NCI-H1436 treated with DMSO at 0.1 percent for 48 hours (cell line): ENCODE measurements at places on chromosomes 11 and 22.

DNA sequence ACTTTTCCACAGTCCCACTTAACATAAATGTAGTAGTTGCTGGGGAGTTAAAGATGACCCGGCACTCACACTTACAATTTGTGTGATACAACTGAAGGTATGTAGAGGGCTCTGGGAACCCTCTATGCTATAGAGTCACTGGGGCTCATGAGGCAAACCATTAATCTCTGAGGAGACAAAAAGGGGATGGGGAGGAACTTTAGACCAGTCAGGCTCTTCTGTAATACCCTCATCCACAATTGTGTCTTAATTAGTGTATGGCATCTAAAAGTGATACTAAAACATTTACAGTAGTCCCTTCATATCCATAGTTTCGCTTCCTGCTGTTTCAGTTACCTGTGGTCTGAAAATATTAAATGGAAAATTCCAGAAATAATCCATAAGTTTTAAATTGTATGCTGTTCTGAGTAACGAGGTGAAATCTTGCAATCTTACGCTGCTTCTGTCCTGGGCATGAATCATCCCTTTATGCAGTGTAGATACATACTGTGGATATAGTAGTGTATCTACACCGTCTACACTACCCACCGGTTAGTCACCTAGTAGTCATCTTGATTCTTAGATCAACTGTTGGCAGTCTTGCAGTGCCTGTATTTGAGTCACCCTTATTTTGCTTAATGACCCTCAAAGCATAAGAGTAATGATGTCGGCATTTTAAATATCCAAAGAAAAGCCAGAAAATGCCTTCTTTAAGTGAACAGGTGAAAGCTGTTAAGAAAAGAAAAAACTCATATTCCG, 12.2 kb downstream of the CBL start:
- no peak for DNase-seq

- no peak for DNase-seq
These were observed 393 bp downstream of the ST13 start for GRCh38 chr22:40855979-40856512.

DNA sequence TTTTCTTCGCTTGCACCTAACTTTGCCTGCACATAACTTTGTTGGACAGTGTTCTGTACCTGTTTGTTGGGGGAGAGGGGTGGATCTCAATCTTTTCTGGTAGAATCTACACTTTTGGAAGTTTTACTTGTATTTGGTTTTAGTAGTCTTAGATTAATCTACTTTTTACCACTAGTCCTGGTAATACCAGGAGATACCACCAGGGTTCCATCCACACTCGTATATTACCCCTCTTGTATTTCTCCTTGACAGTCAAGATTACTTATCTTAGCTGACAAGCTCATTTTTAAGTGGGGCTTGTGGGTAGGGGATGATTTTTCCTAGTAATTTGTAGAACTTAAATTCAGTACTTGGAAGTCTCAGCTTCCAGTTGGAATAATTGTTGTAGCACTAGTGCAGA, 37.3 kb upstream of the TECTA start:
- no peak for DNase-seq

GRCh38 chr11:11706028-11706427, 84.2 kb upstream of the GALNT18 start:
- DNase-seq, result no peak

GRCh38 chr22:34015642-34016041, 95.4 kb upstream of the LARGE1 start:
- DNase-seq, result no peak

- no peak for DNase-seq
These were observed 3.3 kb downstream of the NTM start for GRCh38 chr11:131373756-131374155.

- no peak for DNase-seq
These were observed 40.9 kb downstream of the MRTFA start for GRCh38 chr22:40595497-40596234.

DNA sequence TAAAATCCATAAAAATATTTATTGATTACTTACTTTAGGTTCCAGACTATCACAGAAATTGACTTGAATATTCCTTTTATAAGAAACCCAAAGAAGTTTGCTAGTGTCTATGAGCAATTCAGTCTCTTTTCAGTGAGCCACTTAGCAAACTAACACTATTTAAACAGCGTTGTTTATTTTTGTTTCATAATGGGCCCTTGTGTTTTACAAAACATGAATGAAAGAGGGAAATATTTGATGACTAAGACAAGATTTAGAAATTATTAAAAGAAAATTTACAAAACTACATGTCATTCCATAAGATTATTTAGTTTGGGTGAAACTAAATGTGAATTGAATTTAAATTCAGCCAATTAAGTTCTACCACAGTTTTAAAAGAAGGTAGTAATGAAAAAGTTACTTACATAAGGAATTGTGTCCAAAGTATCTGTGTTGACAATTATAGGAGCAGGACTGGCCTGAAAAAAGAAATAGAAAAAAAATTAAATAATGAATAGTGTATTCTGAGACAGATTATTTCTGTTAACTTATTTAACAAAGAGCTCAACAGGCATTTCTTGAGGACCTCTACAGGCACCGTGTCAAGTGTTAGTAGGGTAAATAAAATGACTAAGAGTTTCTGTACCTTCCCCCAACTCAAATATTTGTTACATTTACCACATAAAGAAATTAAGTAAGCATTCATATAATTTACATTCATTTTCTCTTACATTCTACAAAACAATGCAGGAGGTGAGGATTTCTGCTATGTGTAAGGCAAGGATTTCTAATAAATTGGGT, 964.9 kb upstream of the CCDC90B start:
- no peak for DNase-seq

DNA sequence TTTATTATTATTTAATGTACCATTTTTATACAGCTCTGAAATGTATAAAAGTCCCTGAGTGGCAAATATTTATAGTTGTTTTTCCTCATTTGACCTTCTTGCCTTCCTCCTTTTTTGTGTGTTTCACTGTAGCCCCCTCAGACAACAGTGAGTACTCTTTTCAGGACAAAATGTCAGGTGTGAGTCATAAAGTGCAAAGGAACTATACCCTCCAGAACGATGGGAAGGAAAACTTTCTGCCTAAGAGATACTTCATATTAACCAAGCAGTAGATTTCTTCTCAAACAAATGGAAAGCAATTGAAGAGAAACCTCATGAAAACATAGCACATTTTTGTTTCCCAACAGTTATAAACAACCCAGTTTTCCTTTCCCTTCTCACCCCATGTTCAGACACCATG, 16.1 kb upstream of the MS4A7 start:
- no peak for DNase-seq

DNA sequence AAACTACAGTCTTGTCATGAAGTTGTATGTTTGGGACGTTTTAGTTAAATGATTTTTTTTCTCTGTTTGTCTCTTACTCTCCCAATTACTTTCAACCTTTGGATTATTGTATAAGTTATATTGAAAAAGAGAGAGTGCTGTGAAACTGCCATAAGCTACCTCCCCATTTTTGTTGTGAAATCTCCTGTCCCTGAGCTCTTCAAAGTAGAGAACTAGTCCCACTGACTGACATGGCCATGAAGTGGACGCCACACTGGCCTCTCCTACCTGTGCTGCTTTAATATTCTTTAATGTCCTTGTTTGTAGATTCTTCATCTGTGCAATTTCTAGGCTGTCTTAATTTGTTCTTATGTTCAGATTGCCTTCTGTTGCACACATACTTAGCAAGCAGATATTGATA, 56.3 kb downstream of the PPFIA1 start:
- no peak for DNase-seq

- no peak for DNase-seq
These were observed 19.1 kb downstream of the MIF start for GRCh38 chr22:23913306-23913660.

DNA sequence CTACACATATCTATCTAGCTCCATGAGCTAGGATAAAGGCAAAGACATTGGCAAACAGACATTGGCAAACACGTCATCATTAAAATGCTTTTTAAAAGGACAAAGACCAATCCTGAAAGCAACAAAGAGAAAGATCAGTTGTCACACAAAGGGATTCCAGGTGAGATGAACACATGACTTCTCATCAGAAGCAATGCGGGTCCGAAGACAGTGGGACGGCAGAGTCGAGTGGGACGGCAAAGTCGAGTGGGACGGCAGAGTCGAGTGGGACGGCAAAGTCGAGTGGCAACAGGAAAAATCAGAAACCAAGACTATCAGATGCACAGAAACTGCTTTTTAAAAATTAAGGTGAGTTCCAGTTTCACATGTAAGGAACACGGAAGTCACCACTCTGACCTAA, 609.5 kb downstream of the BRD1 start:
- no peak for DNase-seq

- no peak for DNase-seq
These were observed 258 bp downstream of the CFAP68 start for GRCh38 chr11:111879637-111879960.

DNA sequence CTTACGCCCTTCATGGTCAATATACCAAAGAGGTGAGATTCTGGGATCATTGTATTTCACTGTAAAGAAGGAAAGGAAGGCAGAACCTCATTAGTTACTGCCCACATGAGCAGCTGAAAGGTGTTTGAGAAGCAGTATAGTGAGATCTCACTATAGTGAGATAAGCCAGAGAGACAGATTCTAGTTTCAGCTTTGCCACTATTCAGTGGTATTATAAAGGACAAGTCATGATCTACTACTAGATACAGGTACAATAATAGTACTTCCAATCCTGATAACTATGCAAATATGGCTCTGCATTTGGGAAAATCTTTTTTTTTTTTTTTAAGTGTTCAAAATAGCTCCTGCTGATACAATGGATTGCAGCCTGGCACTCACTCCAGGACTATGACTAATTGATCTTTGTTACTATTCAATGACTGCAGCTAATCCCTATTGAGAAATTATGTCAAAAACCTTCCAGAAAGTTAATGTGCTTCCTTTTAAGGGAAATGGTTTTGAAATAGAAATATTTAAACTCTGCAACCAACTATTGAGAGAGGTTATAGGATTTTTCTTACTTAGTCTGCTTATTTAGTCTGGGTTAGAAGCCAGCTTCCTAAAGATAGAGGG, 8.3 kb upstream of the DLAT start:
- no peak for DNase-seq
